NCI-H2227 treated with DMSO at 0.1 percent for 48 hours (cell line): ENCODE measurements at places on chromosomes 5 and 9.
A peak's percentile ranks its signal among the peaks of the same experiment; 100 is the strongest.

- no peak for DNase-seq
Measured at GRCh38 chr5:62720031-62720441, 141.4 kb downstream of the LRRC70 start.

DNA sequence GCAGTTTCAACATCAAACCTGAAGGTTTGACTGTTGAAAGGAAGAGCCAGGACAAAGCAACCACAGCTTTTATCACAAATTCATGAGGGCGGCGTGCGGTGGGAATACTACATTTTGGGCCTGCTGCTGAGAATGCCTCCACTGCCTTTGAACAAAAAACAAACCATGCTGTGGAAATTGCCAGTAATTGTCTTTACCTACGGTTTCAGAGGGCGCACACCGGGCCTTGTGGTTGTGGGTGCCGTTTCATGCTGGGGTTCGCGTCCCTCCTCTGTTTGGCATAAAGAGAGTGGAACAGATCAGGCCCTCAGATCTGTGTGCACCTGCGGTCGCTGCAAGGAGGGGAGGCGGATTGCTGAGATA, 27.6 kb upstream of the TCF7 start:
- DNase-seq: no peak

DNA sequence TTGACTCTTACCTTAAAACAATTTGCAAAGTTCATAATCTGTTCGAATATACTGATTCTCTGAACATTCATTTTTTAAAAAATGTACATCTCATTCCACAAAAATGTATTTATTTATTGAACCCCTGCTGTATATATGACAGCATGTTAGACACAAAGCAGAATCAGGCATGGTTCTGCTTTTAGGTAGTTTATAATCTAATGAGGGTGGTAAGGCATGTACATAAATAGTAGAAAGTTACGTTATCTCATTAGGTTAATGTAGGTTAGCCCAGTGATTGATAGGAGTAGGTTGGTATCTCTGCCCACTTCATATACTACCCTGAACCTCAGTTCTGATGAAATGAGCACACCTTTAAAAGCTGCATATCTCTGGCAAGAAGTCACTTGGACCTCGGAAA, 89.8 kb downstream of the ERMP1 start:
- DNase-seq: no peak

DNA sequence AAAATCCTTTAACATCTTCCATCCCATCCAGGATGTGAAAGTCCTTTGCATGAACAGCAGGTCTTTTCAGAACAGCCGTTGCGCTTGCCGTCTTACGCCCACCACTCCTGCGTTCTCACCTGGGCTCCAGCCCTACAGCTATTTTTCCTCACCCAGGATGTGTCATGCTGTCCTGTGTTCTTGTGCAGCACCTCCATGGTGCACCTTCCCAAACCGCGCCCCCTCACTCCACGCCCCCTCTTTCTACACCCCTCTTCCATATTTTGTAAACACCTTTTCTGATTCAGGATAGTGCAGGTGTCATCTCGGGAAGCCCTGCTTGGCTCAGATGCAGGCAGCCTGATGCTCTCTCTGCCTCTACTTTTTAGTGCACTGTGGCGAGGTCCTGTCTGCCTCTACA, 18.4 kb downstream of the CAMK4 start:
- no peak for DNase-seq

GRCh38 chr9:130446101-130446861, 1.5 kb downstream of the ASS1 start:
- no peak for DNase-seq

DNA sequence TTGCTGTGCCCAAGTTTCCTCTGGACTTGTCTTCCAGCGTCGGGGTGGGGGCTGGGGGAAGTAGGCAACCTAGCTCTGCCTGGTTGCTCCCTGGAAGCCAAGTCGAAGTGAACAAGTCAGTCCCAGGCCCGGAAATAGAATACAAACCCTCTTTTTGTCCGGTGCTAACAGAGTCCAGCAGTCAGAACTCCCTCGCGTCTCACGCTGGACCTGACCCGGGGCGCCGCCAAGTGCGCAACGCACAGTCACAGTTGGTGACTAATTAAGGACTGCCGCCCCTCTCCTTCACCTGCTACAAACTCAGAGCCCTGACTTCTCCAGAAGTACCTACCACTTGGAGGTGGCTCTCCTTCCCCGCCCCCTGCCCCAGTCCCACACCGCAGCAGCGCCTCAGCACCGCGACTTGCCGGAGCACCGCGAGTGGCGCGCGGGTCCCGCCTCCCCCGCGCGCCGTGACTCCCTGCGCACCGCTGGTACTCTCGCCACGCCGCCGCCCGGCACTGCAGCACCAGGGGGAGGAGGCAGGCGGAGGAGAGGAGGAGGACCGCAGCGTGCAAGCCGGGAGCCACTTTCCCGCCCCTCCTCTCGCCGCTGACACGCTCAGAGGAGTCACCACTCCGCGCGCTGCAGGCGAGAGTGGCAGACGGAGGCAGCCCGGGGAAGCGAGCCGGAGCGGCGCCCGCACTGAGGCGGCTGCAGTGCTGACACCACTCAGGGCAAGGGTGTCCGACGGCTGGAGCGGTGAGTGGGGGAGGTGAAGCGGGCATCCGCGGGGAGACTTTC, at the start of gene SV2C:
Gene SV2C (plus strand): TSS at position 612 of the 783 bp plus-strand sequence. CDS start 48,368 bp downstream, outside the sequence.
- no peak for DNase-seq

DNA sequence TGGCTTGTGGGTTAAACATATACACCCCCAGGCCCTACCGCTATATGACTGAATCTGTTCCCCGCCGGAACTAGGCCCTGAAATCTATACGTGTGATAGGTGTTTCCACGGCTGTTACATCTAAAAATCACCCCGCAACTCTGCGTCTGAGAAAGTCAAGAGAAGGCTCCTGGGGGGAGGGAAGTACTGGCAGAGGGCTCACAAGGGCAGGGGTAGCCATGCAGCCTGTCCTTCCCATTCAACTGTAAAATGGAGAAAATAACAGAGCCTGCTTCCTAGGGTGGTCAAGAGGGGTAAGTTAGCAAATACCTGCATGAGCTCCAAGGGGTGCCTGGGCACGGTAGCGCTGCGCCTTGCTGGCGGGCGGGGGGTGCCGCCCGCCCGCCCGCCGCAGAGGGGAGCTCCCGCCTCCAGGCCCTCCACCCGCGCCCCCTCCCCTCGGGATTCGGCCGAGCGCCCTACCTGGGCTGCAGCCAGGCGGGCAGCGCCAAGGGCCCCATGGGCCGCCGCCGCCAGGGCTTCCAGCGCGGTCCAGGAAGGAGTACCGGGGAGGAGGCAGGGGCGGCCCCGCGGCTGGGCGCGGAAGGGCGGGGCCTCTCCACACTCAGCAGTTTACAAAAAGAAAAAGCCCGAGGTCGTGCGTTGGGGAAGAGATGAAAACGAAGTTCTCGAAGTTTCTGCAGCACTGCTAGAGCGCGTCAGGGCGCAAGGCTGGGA, at the start of gene HACD4:
Gene HACD4 (minus strand): TSS at position 550 of the 717 bp plus-strand sequence. CDS start 50 bp downstream, at position 500.
- DNase-seq: peak; percentile 36

DNA sequence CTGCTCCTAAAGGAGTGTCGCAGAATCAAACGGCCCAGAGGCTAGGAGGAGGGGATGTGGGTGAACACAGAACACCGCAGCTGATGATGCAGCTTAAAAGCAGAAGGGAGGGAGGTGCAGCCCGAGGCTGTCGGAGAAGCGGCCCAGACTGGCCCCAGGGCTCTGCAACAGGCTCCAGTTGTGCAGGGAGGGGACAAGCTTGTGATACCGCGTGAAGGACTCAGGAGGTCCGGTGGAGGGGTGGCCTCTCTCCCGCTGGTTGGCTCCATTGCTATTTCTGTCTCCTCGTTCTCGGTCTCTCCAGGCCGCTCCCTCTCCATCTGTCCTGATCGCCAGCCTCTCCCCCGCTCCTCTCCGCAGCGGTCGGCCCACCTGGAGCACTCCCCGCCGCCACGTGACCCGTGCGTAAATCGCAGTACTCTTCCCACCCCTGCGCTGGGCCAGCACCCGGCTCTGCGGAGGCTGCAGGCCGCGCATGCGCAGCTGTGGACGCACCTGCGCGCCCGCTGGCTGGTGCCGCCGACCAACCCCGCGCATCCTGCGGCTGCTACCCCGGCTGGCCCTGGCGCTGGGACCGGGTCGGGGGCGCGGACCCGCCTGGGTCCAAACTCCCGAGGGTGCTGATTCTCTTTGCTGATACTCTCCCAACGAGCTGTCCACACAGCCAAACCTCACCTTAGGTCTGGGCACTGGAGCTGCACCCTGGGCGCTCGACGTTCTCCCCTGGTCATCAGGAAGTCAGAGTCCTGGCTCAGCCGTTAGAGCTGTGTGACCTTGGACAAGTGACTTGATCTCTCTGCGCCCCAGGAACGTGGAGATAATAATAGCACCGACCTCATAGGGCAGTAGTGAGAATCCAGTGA, 3.7 kb upstream of the STXBP1 start:
- DNase-seq: peak; percentile 92

DNA sequence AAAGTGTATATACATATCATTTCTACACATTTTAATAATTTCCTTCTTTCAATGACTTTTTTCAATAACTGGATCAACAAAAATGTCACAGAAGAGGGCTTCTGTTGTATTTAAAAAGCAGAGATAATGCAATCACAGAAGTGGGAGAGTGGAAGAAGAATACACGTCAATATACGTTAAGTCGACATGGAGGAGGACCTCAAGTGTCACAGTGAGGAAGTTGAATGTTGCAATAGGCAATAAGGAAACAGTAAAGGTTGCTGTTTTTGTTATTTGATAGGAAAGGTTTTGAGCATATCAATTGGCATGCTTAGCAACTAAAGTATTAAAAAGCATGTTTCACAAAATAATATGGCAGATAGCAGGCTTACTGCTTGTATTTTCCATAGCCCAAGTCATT, 184.0 kb upstream of the NR4A3 start:
- DNase-seq: no peak

DNA sequence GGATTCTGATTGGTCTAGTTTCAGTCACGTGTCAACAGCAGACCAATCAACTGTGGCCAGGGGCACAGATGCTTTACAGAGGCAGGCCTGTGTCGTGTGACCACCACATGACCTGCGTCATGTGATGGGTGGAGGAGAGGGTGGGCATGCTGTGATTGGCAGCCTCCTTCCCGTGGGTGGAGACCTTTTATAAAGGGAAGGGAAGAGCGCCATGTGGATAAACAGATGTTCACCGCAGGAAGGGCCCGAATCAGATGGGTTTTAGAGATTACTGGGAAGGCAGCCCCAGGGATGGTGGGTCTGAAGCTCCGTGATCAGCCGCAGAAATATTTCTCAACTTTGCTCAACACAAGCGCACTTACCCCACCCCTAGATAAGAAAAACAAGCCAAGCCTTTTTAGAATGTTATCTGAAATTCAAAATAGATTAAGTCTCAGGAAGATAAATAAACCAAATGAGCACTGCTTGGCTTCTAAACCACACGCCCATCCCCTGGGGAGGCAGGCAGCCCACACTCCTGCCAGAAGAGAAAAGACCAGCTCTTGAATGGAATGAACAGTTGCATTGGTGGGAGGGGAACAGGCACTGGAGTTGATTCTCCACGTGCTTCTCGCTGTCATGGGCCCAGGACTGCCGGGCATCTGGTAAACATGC, 43.6 kb downstream of the ROPN1L start:
- DNase-seq: no peak

DNA sequence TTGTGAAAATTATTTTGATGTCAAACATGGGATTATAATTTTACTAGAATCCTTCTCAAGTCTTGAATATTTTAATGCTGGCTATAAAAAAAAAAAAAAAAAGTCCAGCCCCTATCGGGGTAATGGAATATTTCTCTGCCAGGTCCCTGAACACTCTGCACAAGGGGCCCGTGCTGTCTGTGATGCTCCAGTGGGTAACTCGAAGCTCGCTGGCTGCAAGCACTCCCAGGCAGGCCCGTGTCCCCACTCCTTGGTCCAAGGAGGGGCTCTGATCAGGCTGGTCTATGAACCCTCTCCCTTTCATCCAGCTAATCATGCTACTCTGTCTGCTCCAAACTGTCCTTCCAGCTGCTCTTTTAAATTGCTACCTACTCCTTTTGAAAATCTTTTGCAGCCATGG, 180.8 kb downstream of the GAPVD1 start:
- no peak for DNase-seq

DNA sequence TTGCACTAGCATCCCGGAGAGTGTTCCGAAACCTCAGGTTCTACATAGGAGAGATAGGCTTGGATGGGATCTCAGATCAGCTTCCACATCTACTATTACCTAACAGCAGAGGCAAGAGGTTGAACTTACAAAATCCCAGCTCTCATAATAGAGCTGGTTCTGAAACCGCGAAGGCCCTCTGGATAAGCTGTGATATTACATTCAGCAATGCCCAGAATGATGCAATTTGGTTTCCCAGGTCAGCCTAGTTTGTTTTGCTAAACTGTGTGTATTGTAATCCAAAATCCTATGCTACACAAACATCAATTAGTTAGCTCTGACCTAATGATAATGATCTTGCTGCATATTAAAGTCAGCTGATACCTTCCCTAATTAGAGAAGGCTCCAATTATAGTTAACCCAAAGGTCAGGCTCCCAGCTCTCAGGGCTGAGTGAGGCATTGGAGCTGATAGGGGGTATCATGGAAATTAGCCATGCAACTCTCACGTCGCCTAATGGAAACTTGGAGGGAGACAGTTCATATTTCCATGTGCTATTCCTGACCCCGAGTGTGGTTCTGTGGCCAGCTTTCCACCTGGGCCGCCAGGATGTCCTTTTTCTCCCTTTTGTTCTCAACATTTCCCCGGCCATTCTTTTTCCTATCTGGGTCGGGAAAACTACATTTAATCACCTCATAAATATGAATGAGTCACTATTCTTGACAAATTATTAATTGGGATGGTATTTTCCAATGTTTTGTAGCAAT, 278.4 kb upstream of the IRX1 start:
- no peak for DNase-seq

GRCh38 chr5:135059000-135059923, 25.2 kb upstream of the PITX1 start:
- DNase-seq: no peak

GRCh38 chr9:121322737-121323448, 47.2 kb downstream of the STOM start:
- DNase-seq: no peak

GRCh38 chr9:22170990-22171670, 162.0 kb upstream of the CDKN2B start:
- no peak for DNase-seq

DNA sequence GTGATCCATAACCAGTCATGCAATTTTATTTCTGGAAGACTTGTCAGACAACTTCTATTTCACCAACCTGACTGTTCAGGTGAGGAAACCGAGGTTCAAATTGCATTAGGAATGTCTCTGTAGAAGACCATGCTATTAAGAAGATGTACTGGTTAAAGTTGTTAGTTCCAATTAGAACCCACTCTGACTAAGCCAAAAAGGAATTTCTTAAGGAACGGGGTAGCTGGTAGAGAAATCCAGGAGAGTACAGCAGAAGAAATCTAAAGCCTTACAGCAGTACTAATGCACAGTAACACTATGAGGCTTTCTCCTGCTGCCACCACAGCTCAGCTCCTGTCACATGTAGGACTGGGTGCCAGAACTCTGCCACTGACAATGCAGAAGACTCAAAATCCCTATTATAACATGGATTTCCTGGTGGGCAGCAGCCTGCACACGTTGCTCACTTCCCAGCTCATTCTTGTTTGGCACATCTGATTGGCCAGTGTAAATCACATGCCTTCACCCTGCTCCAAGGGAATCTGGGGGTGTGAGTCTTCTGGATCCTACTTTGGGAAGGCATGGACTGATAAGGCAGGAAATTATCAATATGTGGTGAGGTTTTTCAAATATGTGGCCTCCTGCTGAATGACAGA, 37.1 kb downstream of the CAST start:
- no peak for DNase-seq

GRCh38 chr5:95624368-95624767, 4.5 kb downstream of the GPR150 start:
- no peak for DNase-seq
